ENCODE measurements at places on chromosomes 12 and 14.
A peak's percentile ranks its signal among the peaks of the same experiment; 100 is the strongest.

DNA sequence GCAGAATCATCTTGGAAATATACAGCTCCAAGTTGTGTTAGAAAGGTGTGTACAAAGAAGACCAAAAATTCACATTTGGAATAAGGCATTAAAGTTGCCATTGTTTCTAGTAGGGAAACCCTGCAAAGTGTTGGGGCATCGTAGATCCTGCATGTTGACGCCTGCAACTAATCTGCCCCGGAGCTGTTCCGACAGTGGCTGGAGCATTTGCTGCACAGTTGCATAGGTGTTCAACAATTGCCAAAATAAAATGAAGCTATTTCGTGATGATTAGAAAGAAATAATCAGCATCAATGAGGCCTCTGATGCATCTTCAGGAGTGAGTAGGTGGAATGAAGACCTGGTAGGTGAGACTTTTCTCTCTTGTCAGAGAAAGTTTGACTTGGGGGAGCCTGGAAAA is 47.3 kb downstream of the DAD1 start:
- DNase-seq = peak; percentile 18

DNA sequence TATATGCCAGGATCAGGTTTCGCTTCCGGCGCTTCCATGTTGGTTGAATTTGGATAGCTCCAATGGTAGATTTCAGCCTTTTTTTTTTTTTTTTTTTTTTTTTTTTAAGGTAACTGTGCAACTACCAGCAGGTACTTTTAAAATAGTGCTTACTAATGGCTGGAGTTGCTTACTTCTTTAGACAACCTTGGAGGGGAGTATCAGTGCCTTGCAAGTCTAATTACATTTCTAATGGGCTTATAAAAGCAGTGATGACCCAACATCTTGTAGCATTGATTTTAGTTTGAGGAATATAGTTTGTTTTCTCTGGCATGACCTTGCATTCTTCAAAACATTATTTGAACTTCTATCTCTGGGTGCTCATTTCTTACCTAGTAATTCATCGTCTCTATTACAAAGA is 1.1 kb downstream of the EIF4B start:
- DNase-seq = no peak

- DNase-seq = no peak
Measured at GRCh38 chr14:57559576-57559975, 65.9 kb upstream of the CCDC198 start.

DNA sequence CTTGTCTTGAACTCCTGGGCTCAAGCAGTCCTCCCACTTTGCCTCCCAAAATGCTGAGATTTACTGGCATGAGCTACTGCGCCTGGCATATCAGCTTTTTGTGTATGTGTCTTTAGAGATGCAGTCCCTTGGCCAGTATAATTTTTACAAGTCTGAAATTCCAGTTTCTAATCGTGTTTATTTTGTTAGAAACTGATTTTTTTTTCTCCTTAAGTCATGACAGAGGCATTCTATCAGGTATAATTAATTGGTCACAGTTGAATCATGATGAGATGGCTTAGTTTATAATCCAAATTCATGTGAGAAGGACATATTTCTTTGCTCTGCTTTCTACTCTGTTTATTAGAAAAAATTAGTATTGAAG is 98.9 kb downstream of the PCNX1 start:
- DNase-seq = no peak

- DNase-seq = no peak
Measured at GRCh38 chr12:40632933-40633332, 59.3 kb upstream of the CNTN1 start.

DNA sequence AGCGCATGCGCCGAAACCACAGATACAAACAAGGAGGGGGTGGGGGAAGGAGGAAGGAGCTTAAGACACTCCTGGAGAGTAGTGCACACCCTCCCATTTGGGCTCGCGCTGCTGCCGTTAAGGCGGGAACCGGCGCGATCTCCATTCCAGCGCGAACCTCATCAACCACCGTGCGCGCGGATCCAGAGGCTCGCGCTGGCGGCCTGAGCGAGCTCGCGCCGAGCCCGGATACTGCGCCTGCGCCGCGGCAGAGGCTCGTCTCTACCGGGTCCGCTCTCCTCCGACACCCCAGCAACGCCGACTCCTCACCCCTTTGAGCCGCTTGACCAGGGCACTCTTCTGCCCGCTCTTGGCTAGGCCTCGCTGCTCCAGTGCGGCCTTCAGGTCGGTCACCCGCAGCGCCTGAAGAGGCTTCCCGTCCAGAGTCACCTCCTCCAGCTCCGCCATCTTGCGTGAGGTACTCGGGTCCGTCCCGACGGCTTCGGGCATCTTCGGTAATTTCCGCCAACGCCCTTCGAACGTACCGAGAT is at the start of gene ACIN1:
Gene ACIN1 (minus strand): TSS at position 471 of the 530 bp plus-strand sequence. CDS start 24 bp downstream, at position 447.
- peak; percentile 23 for DNase-seq

DNA sequence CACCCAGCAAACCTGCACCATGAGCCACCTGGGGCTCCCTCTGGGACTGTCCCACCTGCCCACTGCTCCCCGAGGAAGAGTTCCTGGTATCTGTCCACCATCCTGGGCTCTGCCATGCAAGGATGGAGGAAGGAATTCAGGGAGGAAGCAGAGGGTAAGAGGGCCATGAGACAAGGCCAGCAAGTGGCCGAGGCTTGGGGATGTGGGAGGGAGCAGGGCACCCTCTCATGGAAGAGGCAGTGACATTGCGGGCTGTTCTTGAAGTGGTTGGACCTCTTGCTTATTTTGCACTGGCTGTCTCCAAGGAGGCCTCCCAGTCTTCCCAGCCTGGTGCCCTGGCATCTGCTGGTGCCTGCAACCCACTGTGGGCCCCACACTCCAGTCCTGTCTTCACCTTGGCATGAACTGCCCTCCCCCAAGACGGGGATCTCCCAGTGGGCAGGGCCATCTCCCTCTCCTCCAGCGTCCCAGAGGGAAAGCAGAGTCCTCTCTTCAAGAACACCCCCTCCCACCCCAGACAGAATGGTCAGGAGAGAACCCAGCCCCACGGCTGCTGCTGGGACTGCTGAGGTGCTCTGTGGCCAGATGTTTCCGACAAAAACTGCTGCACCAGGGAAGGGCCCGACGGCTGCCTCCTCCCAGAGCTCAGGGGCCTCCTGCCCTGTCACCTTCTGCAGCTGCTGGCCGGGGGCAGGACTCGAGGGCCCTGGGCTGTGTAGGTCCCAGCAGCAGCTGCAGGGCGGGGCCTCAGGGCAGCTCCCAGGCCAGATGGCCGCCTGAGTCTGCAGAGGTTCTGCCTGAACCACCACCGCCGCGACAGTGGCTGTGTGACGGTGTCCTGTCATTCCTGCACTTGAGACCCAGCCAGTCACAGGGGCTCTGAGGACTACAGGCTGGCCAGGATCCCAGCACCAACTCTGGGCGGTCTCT is 1.8 kb upstream of the AKT1 start:
- DNase-seq = no peak

GRCh38 chr14:50892255-50892654 is 20.4 kb downstream of the ABHD12B start:
- no peak for DNase-seq

GRCh38 chr12:102096855-102097254 is 23.1 kb downstream of the NUP37 start:
- no peak for DNase-seq

DNA sequence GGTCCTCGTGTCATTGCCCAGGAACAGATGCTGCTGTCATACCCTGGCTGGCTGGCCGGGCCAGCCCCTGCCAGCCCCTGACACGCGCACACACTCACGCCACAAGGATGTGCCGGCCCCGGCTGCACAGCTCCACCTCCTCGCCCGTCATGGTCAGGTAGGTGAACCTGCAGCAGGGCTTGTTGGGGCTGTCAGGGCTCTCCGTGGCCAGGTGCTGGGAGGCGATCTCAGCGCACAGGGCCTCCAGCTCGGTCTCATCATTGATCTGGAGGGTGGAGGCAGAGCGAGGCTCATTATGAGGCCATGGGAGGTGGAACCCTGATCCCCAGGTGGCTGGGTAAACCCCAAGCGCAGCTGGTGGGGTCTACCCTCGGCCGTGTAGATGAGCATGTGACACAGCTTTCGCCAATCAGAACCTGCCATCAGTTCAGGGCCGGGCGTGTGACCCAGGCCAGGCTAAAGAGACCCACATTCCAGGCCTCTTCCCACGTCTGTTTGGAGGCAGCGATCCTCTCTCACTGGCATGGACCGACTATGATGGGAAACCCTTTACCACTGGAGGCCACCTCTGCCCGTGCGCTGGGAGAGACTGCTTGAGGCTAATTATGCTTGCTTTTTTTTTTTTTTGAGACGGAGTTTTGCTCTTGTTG is 38.8 kb downstream of the TRAFD1 start:
- peak; percentile 60 for DNase-seq

DNA sequence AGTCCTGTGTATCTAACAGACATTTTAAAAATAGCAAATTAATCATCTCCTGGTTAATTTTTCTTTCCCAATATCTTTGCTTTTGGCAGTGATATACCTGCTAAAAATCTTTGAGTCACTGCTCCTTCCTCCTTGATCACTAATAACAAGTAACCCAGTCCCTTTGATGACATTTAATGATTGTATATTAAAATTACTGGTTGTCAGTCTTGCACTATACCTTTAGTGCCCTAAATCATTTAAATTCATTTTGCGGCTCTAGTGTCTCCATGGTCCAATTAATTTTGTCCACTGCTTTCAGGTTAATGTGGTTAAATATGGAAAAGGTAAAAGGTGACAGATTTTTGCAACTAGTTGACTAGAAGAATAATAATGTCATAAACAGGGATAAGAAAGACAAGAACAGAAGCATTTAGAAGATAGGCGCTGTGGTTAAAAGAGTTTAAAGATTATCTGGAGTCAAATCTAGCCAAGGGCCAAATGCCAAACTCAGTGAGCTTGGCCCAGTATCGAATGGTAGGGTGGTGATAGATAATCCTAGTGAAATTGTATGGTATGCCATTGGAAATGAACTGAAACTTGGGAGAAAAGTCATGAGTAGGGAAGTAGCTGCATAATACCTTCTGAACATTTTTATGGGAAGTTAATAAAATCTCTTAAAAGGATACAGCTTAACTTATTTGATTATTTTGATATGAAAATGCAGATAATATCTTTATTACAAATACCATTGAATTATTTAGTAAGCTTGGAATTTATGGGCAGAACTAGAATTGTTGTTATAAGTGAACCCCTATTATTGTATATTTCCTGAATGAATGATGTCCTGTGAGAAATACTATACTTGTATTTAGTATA is 115.0 kb downstream of the PCNX1 start:
- DNase-seq = no peak

DNA sequence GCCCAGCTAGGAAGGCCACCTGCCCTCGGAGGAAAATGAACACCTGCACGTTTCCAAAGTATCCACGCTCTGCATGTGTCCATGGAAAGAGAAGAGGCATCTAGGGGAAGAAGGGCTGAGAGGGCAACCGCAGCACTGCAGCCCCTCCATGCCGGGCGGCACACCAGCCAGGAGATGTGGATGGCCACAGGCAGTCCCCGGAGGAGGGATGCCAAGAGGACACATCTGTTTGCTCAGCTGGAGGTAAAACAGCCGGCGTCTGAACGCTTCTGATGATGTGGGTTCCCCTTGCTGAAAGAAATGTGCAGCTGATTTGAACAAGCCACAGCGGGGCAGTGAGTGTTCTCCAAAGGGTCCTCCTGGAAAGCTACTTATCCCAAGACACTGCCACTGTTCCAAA is 34.0 kb downstream of the CHGA start:
- DNase-seq = no peak

- no peak for DNase-seq
Measured at GRCh38 chr14:69845787-69846186, 33.4 kb upstream of the SMOC1 start.

- DNase-seq = no peak
Measured at GRCh38 chr12:75432924-75433323, 42.0 kb downstream of the GLIPR1L2 start.

- no peak for DNase-seq
Measured at GRCh38 chr14:72726444-72726843, 167.5 kb downstream of the DPF3 start.

DNA sequence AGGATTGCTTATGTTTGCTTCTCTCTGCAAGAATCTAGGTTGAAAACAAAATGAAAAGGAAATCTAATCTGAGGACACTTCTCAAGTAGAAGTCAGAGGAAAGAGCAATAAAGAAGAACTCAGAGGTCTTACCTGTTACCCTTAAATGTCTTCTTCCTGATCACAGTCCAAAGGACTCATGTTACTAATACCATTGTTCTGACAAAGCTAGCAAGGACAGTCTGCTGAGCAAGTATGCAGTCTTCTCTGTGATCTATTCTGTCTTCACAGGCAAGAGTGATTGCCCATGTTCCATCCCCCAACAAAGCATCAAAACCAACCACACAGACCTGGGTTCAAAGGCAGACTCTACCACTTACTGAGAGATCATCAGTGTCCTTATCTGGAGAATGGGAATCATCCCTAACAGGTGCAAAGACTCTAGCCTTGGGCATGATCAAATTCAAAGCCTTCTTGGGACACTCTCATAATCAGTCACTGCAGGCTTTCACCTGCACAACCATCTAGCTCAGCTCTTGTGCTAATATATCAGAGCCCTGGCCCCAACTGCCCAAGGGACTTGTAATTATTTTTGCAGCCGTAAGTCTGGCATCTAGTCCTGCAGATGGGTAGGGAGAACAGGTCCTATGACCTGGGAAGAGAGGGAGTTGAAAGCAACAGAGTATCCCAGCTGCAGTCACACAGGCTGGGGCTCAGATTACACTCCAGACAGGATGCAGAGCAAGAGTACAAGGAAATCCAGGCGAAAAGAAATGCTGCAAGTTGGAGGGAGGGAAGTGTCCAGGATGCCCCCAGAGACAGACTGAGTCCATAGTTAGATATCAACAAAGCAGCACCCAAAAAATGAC is 97.9 kb upstream of the NUDT4 start:
- no peak for DNase-seq

- no peak for DNase-seq
Measured at GRCh38 chr12:100539202-100539601, 34.3 kb upstream of the GAS2L3 start.

DNA sequence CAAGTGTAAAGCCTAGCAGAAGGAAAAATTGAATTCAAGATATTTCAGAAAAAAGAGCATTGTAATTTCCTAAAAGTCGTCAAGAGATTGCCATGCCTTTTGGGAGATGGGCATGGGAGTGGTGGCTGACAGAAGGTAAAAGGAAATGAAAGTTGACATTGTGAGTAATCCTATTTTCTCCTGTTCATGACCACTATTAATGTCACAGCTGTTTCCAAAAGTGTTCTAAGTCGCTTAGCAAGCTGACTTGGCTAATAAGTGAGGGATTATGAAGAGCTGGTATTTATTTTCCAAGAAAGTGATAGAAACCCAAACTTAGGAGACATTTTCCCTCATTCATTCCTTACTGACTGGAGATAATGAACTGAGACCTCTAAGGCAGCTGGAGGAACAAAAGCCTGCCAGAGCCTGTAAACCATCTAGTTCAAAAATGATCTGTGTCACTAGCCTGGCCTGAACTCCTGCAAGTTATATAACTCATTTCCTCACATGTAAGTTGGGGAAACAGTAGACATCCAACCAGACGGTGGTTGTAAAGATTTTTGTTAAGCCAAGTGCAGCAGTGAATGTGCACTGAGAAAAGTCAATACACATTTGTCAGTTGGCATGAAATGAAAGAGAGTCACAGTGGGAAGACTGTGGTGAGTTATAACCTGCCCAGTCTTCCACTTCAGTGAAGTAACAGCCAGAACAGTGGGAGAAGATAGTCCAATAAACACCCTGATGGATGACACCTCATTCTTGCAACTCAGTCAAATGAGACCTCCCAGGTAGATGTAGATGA is 75.8 kb downstream of the DIO2 start:
- DNase-seq = no peak

GRCh38 chr14:72876710-72877063 is 17.2 kb downstream of the DPF3 start:
- no peak for DNase-seq
